ENCODE measurements at places on chromosomes 13 and 19.
A peak's percentile ranks its signal among the peaks of the same experiment; 100 is the strongest.

- no peaks in the 10 kb centered on the region for H3K4me1 ChIP-seq
- H3K4me3 ChIP-seq = peak overlapping the region; percentile 69
- DNase-seq = no peak
These were observed 263 bp downstream of the RHPN2 start for GRCh38 chr19:33064458-33064791.

DNA sequence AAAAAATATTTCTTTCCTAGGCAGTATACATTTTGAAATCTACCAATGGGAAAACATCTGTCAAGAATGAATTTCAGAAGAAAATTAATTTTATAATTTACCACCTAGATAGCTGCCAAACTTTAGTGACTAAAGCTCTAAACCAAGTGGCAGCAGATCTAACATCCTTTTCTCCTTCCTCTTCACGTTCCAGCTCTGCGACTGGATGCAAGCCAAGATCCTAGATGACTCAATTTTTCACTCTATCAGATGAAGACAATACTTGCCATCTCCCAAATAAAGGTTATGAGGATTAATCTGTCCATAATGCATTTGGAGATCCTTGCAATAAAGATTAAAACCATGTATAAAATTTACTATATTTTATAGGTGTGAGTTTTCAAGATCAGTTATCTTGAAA lies 66.7 kb upstream of the MIR17HG start:
- no peaks in the 10 kb centered on the region for H3K36me3 ChIP-seq
- no peak overlapping the region for H3K27ac ChIP-seq
- no peaks in the 10 kb centered on the region for H3K4me1 ChIP-seq
- no peak overlapping the region for H3K4me3 ChIP-seq

GRCh38 chr13:73715114-73715910 lies 418.9 kb downstream of the KLF12 start:
- no peak for DNase-seq
- peaks cover 4% of the 10 kb centered on the region for H3K36me3 ChIP-seq
- H3K27me3 ChIP-seq = no peaks in the 10 kb centered on the region
- no peak overlapping the region for H3K27ac ChIP-seq
- H3K4me3 ChIP-seq = no peak overlapping the region
- H3K4me1 ChIP-seq = peaks cover 18% of the 10 kb centered on the region

- DNase-seq = no peak
- H3K27me3 ChIP-seq = peaks cover 9% of the 10 kb centered on the region
- H3K27ac ChIP-seq = no peak within 1 kb of the TSS
- H3K4me3 ChIP-seq = no peak within 1 kb of the TSS
- peaks cover 9% of the 10 kb centered on the region for H3K4me1 ChIP-seq
- H3K36me3 ChIP-seq = no peaks in the 10 kb centered on the region
These were observed at the start of gene PRTN3 for GRCh38 chr19:840519-841206. TSS of gene PRTN3 (plus strand) at chr19:840999. CDS start at chr19:841009, 10 bp downstream.

DNA sequence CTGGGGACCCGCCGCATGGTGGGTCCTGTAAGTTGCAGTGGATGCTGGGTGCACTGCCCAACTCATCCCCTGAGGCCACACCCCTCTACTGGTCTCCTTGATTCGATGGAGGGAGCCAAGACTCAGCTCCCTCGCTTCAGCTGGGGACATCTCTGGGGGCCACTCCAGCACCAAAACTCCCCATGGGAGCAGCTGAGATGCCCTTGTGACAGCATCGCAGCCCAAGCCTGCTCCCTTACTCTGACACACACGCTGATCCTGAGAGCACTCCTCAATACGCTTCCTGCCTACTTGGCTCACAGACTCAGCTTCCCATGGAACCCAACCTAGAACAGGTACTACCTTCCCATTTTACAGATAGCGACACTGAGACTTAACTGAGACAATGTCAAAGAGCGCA lies 56.2 kb downstream of the PEPD start:
- no peaks in the 10 kb centered on the region for H3K4me1 ChIP-seq
- H3K4me3 ChIP-seq = no peak overlapping the region
- no peaks in the 10 kb centered on the region for H3K27me3 ChIP-seq
- no peak for DNase-seq
- no peak overlapping the region for H3K27ac ChIP-seq

- no peak for DNase-seq
- H3K4me3 ChIP-seq = no peak overlapping the region
- H3K36me3 ChIP-seq = no peaks in the 10 kb centered on the region
- H3K4me1 ChIP-seq = no peaks in the 10 kb centered on the region
These were observed 429.9 kb downstream of the SPRY2 start for GRCh38 chr13:79910875-79911540.
